ENCODE measurements at places on chromosomes 2 and 18.

- no peak for DNase-seq
These were observed 198.9 kb upstream of the SH3BP4 start for GRCh38 chr2:234752966-234753365.

- DNase-seq: no peak
These were observed 335.2 kb downstream of the KCNJ3 start for GRCh38 chr2:155033652-155034051.

- no peak for DNase-seq
These were observed 121.8 kb downstream of the NXPH2 start for GRCh38 chr2:138658187-138658894.

DNA sequence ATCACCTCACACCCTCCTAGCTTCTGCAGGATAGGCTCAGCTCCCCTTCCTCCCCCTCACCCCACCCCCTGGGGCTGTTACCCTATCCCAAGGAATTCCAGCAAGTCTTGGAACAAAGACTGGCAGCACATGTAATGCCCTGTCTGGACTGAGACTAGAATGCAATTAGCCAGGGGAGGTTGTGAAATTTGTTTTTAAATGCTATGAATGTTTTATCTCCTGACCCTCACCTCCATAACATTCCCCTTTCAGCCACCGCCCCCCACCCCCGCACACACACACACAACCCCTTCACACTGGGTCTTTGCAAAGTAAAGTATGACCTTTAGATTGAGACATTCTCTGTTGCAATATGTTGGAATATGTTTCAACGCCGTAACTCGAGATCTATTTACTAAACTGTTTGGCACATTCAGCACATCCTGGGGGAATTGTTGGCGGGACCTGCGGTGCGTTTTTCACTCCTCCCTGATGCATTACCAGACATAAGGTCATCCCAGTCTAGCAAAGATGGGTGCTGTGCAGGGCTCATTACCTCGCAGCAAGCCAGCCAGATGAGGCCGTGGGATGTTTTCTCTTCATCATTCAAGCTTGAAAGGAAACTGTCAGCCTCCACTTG lies 290.7 kb upstream of the SLC14A2 start:
- peak; percentile 83 for DNase-seq

GRCh38 chr2:113341191-113341869 lies 62.6 kb upstream of the PAX8 start:
- no peak for DNase-seq

DNA sequence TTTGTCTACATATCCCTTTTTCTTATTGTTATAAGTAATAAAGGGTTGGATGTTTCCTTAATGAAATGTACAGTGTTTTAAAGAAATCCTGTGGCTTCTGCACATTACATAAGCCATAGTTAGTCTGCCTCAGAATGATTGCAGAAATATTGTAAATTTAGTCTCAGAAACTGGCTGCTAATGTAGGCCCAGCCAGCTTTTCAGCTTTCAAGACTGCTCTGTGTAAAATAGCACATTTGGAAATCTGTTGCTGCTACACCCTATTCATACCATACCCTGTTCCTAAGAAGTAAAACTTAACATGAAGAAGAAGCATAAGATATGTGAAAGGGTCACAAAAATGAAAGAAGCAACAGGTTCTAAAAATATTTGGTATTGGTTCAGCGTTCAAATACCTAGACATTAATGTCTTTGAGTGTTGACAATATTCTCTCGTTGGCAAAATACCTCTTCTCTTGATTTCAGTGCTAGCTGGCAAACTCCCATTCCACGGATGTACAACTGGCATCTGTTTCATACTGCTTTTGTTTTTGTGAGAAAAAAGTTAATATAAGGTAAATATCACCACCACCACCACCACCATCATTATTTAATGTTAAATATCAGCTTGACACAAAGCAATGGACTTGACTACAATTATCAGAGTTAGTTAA lies 19.2 kb upstream of the NCKAP1 start:
- DNase-seq: no peak

- no peak for DNase-seq
These were observed 77.4 kb downstream of the MERTK start for GRCh38 chr2:111975819-111976218.

GRCh38 chr2:129914538-129915302 lies 64.7 kb upstream of the RAB6C start:
- no peak for DNase-seq

GRCh38 chr2:174963437-174964400 lies 41.5 kb downstream of the CHN1 start:
- no peak for DNase-seq

Measured in choroid plexus epithelial cell (primary cell).